ENCODE measurements at places on chromosomes 7 and 10. TPM values are rescaled to one million over a fixed set of nuclear protein-coding genes. Genes with fewer than 3 reads are reported as not detected.

The TMEM178B gene
- 1.2 TPM for total RNA-seq

The CYP26C1 gene
- not detected for total RNA-seq

The HYAL4 gene
- total RNA-seq: 0.49 TPM

DNA sequence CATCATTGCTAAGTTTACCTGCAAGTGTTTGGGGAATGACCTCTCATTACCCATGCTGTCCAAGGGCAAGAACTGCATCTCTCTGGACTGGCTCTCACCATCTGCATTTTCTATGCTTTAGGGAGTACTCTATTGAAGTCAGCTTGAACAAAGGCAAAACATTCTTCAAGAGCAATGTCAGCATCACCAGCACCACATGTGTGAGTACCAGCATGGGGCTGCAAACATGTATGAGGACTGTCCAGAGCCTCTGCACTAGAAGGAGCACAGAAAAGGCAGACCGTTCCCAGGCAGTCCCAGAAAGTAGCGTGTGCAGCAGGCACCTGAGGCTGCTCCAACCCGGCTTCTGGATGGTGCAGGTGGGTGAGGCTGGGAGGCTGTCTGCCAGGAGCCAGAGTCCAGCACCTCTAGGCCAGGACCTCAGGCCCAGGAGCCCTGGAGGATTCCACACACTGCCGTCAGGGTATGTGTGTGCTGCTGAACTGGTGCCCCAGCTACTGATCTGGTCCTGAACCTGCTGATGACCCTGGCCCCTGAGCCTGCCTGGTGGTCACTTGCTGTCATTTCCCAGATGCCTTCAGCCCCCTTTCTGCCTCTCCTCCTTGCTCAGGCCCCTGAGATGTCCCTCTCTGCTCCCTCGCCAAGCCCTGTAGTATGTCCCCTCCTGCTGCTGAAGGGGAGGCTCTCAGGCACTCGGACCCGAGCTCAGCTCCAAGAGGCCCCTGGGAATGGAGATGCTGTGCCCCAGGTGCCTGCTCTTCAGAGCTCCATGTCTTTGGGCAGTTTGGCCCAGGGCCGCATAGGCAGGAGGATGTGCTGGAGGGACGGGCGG lies 20.7 kb downstream of the ANTXRL start:
- DNase-seq: no peak

- DNase-seq: no peak
These were observed 45.4 kb downstream of the DOCK4 start for GRCh38 chr7:112160771-112161150.

- DNase-seq: no peak
These were observed 2.5 kb downstream of the POP7 start for GRCh38 chr7:100708395-100708794.

- no peak for DNase-seq
These were observed 42.8 kb upstream of the GNA12 start for GRCh38 chr7:2886900-2887299.

- no peak for DNase-seq
These were observed 190.6 kb upstream of the CCDC6 start for GRCh38 chr10:60096761-60097513.

DNA sequence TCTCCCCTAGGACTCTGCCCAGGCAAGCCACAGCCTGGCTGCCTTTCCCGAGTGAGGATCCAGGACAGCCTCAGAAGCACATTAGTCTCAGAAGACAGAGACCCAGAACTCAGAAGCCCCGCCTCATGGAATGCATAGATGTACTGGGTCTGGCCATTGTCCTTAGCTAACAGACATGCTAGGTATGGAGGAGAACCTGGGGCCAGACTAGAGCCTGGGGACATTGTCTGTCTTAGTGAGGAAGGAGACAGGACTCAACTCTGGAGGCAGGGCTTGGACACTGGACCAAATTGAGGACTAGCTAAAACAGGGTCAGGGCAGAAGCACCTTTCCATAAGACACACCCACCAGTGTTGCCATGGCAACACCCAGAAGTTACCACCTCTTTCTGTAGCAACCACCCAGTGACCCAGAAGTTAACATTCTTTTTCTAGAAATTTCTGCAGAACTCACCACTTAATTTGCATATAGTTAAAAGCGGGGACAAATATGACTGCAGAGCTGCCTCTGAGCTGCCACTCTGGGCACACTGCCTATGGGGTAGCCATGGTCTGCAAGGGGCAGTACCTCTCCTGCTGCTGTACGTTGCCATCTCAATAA lies 27.5 kb downstream of the TLX1 start:
- no peak for DNase-seq

GRCh38 chr10:32906595-32906994 lies 51.4 kb downstream of the ITGB1 start:
- no peak for DNase-seq

DNA sequence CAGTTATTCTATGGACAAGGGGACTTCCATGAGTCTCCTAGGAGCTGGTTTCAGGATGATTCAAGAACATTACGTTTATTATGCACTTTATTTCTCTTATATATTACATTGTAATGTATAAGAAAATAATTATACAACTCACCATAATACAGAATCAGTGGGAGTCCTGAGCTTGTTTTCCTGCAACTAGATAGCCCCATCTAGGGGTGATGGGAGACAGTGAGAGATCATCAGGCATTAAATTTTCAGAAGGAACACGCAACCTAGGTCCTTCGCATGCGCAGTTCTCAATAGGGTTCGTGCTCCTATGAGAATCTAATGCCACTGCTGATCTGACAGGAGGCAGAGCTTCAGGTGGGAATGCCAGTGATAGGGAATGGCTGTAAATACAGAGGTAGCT lies 137.9 kb downstream of the ANKRD30A start:
- no peak for DNase-seq

DNA sequence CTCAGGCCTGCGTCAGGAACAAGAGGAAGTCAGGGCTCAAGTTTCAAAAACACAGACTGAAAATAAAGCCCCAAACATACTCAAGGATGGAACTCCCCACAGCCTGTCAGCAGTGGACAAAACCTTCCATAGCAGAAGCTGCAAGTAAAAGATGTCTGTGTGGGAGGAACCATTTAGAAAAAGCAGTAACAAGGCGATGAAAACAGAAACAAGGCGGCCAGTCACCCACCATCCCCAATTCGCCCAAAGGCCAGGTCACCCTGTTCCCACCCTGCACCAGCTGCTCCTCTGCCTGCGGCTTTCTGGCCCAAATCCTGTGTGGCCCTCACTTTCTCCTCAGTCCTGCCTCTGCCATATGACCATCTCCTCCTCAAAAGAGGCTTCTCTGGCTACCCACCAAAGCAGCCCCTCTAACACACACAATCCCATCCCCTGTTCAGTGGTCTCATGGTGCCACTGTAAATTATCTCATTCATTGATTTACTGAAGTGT lies 27.8 kb downstream of the KCNMA1 start:
- DNase-seq: no peak

- DNase-seq: no peak
These were observed 21.1 kb downstream of the C7orf33 start for GRCh38 chr7:148611692-148612091.

DNA sequence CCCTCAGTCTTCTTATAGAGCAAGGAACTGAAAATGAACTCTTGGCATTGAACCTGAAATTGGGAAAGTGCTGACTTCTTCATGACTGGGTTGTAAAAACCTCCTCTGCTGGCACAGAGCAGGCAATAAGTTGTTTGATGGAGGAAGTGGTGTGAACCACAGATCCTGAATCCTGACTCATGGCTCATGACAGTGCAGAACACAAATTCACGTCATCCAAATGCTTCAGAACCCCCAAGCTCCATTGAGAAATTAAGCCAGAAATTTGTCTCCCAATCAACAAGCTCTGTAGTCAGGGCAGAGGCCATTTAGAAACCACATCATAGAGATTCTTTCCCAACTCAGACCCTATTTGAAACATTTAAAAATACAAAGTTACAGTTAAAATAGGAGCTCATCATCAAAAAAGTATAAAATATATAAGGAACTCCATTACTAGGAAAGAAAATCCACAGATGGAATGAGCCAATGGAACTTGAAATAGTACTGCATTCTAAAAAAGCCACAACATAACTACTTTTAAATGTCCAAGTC lies 10.3 kb upstream of the STK17A start:
- DNase-seq: no peak

DNA sequence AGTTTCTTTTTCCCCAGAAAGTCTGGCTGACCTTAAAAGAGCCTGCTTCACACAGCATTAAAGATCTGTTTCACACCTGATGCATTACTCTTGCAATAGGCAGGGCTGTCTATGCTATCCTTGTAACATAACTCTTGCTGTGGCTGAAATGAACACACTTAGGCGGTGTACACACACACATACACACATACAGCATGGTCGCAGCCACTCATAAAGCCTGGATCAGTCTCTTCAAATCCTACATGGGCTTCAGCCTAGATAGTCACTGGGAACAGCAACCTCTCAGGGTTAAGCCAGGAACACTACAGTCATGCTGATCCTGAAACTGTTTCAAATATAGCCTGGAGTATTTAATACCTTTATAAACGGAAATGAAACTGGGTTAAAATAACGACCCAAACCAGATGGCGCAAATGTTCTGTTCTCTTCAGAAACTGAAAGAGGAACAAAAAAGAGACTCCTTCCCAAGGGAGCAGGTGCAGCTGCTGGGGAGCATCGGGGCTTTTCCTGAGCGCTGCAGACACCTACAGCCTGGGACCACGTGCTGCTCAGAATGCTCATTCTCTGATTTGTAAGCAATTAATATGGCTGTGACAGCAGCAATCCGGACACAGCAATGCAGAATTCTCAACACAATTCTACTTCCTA lies 61.0 kb upstream of the SFMBT2 start:
- no peak for DNase-seq
